GDM1 (cell line): ENCODE measurements at places on chromosomes 5 and 9.

DNA sequence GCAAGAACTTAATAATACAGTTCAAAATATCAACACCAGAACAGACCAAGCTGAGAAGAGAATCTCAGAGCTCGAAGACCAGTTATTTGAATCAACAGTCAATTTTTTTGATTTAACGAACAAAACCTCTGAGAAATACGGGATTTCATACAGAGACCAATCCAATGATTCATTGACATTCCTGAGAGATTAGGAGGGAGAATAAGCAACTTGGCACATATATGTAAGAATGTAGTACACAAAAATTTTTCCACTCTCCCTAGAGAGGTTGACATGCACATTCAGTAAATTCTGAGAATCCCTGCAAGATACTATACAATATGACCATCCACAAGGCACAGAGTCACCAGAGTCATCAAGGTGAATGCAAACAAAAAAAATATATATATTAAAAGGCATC is 1577.3 kb upstream of the C9orf72 start:
- DNase-seq = no peak

- DNase-seq = no peak
These were observed 15.1 kb upstream of the NRARP start for GRCh38 chr9:137317021-137317717.

- DNase-seq = no peak
These were observed 87.6 kb downstream of the DAPK1 start for GRCh38 chr9:87585123-87585855.

GRCh38 chr5:65913519-65913918 is 12.9 kb upstream of the ERBIN start:
- DNase-seq = no peak

GRCh38 chr9:78775211-78775610 is 478.3 kb downstream of the PSAT1 start:
- no peak for DNase-seq

DNA sequence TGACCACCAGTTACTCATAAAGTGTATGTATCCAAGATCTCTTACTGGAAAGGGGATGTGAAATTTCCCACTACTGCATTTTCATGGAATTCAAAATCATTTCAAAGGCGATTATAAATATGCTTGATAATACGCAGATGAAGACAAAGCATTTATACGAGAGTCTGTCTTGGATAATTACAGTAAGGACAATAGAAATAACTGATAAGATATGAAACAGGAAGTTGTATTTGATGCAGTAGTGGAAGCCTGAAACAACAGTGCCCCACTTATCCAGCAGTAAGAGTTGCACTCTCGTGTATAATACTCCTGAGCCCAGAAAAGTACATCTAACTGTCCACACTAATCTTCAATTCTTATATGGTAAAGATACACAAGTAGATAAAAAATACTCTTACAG is 188.7 kb upstream of the POU5F2 start:
- no peak for DNase-seq

DNA sequence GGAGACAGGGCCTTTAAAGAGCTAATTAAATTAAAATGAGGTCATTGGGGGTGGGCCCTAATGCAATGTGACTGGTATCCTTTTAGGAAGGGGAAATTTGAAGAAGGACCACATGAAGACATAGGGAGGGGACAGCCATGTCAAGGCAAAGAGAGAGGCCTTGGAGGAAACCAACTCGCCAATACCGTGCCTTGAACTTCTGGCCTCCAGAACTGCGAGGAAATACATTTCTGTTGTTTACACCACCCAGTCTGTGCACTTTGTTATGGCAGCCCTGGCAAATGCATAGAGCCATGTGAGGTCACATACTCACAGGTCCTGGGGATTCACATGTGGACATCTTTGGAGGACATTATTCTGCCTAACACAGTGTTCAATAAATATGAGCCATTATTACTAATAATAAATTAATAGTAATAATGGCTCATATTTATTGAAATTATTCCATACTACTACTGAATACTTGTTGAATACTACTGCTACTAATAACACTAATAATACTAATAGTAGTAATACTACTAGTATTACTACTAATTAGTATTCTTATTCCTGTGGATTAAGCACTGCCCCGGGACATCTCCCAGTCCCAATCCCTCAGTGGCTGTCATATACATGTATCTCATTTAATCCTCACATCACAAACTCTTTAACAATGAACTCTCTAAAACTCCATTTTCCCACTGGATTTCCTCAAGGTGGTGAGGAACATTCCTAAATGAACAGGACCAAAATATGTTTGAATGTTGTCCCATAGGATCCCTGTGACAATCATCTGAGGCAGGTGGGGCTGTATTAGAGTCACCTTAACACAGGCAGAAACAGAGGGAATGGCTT is 8.4 kb downstream of the TRAF1 start:
- no peak for DNase-seq

- no peak for DNase-seq
These were observed 621.4 kb downstream of the RAB3C start for GRCh38 chr5:59204114-59204897.

DNA sequence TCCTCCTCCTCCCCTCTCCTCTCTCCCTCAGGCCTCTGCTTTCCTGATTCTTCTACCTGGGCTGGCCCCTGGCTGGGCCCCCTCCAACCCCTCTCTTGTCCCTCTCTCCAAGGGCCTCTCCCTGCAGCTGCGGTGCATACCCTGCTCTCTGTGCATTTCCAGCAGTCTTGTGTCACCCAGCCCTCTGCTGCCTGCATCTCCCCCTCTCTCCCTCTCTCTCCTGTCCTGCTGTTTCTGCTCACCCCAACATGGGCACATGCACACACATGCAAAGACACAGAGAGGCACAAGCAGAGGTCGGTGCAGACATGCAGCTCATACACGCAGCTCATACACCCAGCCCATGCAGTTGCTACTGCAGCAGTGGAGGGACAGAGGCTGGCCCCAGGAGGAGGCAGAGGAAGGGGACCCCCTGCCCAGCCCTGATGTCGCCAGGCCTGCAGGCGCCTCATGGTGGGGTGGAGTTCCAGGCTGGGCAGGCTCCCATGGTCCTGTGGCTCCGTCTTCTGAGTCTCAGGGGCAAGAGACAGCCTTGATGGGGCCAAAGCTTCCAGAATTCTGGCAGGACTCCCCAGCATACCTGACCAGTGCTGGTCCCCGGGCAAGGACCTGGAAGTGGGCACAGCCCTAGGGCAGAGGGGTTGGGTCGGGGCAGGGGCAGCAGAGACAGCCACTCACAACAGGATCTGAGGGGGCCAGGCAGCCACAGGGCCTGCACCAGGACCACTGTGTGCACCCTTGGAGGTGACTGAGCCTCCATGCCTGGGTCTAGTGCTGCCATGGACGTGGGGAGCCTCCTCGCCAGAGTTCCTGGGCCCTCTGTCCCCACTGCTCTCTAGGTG is 216.9 kb downstream of the C9orf50 start:
- no peak for DNase-seq

- DNase-seq = no peak
These were observed 29.1 kb downstream of the DAP start for GRCh38 chr5:10731913-10732312.

- DNase-seq = no peak
These were observed 4.7 kb downstream of the SLC24A2 start for GRCh38 chr9:19784136-19784535.

DNA sequence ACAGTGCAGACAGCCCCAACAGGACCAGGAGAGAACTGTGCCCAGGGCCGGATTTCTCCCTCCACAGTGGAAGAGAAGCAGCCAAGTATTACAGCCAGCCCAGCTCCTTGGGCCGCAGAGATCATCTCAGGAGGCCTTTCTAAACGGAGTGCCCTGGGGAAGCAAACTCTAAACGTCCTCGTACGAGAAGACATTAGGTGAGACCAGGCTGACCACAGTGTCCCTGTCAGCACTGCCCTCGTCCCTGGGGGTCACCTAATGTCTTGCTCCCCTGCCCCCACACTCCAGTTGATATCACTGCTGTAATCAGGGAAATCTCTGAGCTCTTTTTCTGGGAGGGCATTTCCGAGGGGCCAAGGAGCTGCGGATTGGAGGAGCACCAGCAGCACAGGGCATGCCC is 6.5 kb downstream of the QRFP start:
- no peak for DNase-seq

DNA sequence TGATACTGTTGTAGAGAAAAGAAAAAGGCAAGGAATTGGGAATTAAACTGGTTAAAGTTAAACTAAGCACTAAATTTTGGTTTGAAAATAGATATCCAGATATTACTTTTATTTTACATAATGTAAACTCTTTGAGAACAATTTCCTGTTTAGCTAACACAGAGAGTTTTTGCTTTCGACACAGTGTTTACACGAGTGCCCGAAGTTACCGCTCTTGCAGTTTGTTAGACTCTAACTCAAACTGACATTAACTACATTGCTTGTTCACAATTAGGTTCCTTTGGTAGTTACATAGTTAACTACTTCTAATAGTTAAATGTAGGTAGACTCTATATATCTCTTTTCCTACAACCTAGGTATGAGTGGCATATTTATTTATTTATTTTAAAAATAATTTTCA is 117.1 kb upstream of the CHD1 start:
- DNase-seq = no peak

GRCh38 chr5:59103303-59103702 is 520.4 kb downstream of the RAB3C start:
- no peak for DNase-seq

- DNase-seq = no peak
These were observed 26.2 kb downstream of the TRIM32 start for GRCh38 chr9:116713271-116713670.
